ENCODE measurements at places on chromosomes 7 and 10.

GRCh38 chr7:149191851-149192250, 3.5 kb upstream of the ZNF282 start:
- no peak for DNase-seq

DNA sequence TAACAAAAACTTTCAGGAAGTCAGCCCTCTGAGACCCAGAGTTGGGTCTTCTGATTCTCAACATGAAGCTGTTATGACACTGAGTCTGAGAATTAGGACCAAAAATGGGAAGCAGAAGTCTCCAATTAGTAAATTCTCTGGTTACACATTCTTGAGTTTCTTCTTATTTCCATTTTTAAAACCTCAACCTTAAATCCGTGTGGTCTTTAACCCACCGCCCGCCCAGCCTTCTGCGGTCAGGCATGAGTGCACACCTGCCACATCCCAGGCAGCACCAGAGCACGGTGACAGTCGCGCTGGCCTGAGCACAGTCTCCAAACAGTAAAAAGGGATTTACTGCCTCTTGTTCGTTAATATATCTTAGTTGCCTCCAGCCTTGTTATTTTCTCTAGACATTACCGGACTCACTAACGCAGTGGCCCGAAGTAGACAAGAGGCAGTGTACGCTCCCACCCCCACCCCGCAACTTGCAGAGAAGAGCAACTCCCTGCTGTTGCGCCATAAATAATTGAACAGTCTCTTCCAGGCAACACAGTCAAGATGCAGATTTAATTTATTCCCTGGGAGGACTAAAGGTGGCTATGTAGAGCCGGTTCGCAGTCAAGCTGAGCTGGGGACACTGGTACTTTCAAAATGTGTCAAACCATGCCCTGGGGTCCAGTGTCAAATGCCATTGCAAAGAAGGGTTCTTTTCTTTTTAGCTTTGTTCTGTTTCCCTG, 147.0 kb upstream of the CELF2 start:
- DNase-seq: no peak

DNA sequence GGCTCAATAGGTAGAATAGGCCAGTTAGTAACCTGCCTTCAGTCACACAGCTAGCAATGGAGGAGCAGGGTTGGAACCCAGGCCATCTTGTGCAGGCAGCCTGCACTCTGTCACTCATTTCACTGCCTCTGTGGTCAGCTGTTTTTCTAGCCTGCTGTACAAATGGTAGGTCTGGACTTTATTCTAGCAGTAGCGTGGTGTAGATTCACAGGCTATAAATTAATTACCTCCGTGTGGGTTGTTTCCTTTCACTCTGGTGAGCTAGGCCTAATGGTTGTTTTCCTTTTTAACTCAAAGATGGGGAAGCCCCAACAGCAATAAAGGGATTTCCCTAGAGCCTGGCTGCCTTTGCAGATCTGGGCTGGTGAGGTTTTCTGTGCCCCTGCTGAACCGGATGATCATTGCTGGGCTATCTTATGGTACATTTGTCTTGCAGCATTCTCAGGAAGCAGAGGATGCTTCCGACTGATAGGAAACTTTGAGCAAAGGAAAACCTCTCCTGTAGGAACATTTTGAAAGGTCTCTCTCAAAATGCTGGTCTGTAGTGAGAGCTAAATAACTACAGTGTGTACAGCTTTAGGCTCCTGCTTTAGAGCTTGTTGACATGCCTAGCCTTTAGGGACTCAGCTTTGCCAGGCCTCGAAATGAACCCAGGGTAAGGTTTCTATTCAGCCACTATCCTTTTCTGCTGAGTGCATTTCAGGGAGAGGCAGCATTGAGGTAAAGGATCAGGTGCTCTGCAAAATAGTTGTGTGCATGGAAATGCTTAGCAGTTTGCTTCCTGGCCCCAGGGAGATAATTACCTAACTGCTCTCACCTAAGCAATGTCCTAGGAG, 157.4 kb downstream of the ST7 start:
- DNase-seq: no peak

DNA sequence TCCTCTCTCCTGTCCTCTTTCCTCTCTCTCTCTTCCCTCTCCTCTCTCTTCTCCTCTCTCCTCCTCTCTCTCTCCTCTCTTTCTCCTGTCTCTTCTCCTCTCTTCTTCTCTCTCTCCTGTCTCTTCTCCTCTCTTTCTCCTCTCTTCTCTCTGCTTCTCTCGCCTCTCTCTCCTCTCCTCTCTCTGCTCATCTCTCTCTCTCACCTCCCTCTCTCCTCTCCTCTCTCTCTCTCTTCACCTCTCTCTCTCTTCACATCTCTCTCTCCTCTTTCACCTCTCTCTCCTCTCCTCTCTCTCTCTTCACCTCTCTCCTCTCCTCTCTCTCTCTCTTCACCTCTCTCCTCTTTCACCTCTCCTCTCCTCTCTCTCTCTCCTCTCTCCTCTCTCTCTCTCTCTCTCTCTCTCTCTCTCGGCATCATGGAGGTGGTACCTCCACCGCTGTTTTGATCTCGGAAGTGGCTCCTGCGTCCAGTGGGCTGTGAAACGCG, 30.1 kb downstream of the CFAP46 start:
- DNase-seq: no peak

DNA sequence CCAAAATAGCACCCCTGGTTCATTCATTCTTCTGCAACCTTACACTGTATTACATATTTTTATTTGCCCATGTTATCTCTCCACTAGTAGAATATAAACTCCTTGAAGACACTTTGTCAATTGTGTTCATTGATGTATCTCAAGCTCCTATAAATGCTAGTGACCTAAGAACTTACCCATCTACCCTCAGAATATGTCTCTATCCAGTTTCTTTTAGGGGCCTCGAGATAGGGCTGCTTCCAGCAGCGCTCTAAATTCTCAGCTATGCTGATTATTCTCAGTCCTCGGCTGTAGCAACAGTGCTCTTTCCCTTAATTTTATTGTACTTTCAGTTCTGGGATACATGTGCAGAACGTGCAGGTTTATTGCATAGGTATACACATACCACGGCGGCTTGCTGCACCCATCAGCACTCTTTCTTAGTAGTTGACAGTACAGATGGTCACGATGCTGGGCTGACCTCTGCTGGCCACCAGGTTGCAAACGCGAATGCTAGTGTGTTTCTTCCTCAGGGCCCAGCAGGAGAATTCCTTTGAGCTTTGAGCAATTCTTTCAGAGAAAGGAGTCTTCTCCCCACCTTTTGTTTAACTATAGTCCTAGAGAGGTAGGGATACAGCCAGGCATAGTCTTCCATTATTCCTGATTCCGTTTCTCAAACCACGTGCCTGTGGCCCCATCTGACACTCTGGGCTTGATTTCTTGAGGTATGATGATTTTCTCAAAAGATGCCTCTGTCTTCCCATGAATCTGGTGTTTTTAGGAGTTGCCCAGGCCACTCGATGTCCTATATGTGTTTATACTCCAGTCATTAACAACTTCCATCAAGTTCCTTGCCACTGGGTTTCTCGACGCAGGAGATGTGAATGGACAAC, 49.1 kb upstream of the CDC14C start:
- DNase-seq: peak; percentile 5

- DNase-seq: no peak
Observed at GRCh38 chr7:73918926-73919693, 58.2 kb downstream of the TMEM270 start.

GRCh38 chr10:65313406-65313805, 1612.4 kb upstream of the LRRTM3 start:
- peak; percentile 16 for DNase-seq

GRCh38 chr10:6659451-6659850, 79.4 kb upstream of the PRKCQ start:
- no peak for DNase-seq
